ENCODE measurements at places on chromosomes 7 and 10.

DNA sequence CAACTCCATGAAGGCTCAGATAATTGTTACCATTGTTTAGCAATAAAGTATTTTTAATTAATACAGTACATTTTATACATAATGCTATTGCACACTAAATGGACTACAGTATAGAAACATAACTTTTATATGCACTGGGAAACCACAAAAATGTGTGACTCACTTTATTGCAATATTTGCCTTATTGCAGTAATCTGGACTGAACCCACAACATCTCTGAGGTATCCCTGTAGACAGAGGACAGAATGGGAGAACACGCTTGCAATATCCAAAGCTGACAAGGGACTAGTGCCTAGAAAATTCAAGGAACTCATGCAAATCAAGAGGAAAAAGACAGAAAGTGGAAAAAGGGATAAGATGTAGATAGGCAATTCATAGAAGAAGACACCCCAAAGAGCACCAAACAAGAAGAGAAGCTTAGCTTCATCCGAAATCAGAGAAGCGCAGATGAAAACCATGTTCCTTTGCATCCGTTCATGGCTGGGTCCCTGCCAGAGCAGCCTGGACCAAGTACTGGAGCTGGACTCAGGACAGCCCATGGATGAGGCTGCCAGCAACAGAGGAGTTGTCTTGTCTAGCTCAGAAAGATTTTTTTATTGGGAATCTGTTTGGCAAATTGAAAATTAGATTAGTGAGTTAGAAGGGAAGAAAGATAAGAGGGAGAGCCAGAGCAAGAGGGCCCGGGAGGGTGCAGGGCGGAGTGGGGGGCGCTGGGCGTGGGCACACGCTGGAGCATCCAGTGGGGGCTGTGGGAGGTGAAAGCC is 16.0 kb upstream of the GALNTL5 start:
- DNase-seq = no peak

DNA sequence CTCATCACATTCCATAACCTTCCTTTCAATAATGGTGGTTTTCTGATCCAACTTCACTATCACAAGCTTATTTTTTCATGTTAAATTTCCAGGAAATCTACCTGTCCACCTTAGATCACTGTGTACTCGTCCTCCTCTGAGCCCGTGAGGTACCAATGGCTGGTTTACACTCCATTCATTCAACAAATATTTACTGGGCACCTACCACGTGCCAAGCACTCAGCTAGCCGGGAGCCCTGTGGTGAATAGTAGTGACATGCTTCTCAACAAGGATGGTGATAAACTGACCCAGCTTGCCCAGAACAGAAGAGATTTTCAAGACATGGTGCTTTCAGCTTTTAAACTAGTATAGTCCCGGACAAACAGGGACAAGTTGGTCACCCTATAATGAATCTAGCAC is 98.2 kb downstream of the FAM204A start:
- no peak for DNase-seq

DNA sequence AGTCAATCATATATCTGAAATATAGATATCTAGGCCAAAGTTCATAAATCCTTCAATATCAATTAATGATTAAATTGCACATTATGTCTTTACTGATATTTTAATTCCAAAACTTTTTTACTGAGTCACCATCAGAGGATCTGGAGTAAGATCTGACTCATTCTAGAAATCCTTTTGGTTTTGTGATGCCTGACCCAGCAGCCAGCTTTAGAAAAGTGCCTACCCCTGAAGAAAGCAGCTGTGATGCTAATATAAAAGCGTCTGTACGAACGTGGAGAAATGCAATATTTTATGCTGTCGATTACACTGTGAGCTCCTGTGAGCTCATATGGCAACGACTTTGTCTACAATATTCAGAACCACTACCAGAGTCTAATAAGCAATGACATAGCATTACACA is 142.5 kb upstream of the LRRTM3 start:
- no peak for DNase-seq

GRCh38 chr10:35569111-35569707 is 35.9 kb upstream of the GJD4 start:
- no peak for DNase-seq

GRCh38 chr7:3767917-3768777 is 467.1 kb downstream of the SDK1 start:
- no peak for DNase-seq

- no peak for DNase-seq
These were observed 968 bp downstream of the NOLC1 start for GRCh38 chr10:102153093-102153620.

DNA sequence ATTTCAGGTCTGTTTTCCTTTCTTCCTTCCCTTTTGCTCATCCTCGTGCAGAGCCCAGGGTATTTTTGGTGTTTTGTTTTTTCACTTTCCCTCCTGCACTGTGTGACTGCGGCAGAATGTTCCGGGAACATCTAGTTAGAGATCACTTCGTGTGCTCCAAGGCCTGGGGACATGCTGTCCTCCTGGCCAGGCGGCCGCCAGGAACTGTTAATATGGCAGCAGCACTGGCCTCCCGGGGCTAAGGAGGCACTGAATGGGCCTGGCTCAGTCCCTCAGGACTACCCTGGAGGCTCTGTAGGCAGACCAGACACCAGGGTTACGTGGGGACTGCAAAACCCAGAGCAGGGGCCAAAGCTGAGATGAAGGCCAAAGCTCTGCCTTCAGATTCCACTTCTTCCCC is 43.1 kb upstream of the TCF7L2 start:
- no peak for DNase-seq
